ENCODE measurements at places on chromosomes 7 and 10.
A peak's percentile ranks its signal among the peaks of the same experiment; 100 is the strongest.

DNA sequence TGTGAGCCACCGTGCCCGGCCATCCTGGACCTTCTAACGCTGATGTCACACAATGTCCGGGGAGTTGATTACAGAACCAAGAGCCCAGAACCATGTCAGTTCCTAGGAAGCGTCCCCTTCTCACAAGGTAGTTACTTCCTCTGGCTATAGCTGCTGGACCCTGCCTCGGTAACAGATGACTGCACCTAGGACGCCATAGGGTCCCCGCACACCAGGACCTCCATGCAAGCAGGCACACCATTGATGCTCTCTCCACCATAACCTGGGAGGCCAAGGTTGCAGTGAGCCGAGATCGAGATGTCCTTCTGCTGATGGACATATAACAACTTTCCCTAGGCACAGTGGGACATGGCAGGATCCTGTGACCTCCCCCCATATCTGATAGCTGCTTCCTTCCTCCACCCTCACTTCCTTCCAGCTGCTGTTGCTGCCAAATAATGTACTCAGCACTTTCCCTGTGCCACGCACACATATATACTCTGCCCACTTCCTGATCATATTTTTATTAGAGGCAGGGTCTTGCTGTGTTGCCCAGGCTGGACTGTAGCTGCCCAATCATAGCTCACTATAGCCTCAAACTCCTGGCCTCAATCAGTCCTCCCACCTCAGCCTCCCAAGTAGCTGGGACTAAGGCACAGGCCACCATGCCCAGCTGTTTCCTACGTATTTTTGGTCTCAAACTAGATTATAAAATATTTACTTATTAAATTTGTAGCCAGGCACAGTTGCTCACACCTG is 3.5 kb upstream of the SNX8 start:
- no peak for DNase-seq

GRCh38 chr7:153217032-153217431 is 457.5 kb downstream of the ACTR3B start:
- no peak for DNase-seq

DNA sequence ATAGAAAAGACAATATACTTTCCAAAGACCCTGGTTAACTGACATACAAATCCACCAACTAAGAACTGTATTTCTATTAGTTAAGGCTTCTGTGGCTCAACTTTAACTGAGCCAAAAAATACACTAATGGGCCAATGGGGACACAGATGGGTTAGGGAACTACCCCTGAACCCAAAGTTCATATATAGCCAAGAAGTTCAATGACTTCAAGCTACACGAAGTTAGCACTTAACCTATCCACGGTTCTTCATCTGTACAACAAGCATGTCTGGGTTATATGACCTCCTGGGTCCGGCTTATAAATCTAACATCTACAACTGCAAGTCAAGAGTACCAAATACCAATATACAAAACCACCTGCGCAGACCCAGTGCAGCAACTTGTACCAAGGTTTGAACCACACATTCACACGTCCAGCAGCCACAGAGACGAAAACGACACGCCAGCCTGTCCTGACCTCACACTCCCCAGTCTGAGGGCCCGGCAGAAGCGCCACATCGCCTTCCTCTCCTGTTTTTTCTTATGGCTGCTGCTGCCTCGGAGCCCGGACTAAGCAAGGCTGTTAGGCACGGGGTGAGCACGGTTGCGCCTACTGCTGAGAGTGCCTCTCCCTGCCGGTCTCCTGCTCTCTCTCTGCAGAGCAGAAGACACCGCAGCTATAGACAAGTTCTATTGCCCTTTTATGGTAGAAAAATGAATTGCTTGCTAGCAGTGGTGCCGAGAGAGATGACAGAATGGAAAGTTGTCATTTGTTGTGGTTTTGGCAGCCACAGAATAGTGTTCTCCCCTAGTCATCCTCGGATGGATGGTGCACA is 86.3 kb downstream of the RNF216 start:
- DNase-seq: peak; percentile 78

DNA sequence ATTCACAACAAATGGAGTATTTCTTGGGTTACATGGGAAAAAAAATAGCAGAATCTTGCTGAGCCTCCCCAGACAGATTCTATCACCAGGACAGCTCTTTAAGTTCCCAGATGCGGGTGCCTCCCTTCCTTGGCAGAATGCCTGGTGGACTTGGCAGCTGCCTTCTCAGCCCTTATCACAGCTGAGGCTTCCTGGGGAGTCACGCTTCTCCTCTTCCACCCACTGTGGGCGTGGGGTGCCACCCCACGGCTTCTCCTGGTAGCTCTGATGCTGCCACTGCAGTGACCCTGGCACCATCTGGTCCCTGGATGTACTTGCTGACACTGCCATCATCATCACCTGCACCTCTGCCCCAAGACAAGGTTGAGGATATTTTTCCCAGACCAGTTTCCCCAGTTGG is 16.2 kb upstream of the NME8 start:
- peak; percentile 3 for DNase-seq

DNA sequence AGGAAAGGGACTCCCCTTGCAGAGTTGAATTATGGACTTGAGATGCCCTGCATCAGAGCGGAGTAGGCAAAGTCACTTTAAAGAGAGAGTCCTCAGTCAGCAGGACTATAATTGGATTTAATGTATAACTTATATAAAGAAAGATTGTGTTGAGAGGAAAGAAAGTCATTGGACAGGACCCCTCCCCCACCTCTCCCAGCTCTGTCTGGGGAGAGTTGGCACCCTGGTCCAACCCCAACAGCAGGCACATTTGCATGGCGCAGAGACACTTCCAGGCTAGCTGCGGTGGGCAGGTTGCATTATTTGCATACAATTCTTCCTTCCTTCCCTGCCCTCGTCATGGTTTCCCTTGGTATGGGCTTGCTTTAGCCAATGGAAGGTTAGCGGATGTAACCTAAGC is 46.1 kb upstream of the NPTX2 start:
- no peak for DNase-seq

DNA sequence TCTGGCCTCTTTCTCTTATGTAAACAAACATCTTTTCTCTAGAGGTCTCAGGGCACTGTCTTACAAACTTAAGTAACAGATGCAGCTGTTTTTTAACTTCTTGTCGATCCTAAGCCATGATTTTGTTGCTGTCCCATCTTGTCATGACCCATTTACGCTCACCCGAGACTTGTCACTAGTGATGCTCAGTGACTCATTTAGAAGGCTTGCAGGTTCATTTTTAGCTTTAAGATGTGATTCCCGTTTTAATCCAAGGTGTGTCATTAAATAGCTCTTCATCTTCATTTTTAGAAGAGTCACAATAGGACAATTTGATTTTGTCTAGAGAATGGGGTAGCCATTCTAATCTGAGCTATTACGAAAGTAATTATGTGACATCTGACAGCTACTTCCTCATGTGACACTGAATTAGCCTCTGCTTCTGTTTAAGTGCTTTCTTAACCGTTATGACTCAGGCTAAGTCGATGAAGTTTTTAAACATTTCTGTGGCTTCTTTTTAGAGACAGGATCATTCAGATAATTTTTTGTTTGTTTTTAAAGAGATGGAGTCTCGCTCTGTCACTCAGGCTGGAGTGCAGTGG is 42.7 kb downstream of the SPDYE5 start:
- DNase-seq: peak; percentile 62

- no peak for DNase-seq
These were observed 10.6 kb downstream of the CPED1 start for GRCh38 chr7:120998996-120999565.

DNA sequence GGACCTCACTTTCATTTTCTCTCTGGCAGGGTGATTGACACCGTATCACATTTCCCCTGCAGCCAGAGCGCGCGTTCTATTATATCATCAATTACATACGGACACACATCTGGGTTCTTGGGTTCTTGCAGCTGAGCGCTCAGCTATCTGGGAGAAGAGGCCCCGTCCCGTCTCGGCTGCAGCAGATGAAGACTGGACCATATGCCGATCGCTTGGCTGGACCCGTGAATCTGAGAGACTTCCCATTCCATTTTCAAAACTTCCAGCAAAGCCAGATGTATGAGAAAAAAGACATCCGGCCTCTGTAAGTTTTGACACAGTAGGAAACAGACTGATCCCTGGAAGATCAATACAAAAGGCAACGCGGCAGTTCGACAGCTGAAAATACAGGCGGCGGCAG is 99.8 kb downstream of the JCAD start:
- no peak for DNase-seq

Data from GM03348 (cell line).